ENCODE measurements at places on chromosomes 3 and 15.

- DNase-seq, result no peak
These were observed 52.7 kb upstream of the ATP13A3 start for GRCh38 chr3:194539498-194539897.

DNA sequence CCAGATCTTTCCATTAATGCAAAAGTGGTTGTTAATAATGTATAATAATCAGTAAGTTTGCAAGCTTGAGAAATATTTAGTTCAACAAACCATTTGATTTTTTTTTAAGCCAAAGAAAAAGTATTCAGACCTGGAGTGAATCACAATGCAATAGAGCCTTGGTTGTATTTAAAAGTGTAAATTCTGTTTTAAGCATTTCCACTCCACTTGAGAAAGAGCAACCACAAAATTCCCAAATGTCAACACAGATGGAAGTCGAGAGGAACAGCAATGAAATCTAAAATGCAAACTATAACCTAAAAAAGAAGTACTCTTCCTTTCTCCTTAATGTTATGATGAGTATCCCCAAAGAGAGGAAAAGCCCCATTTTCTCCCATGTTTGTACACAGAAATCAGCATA, 20.2 kb downstream of the GBE1 start:
- no peak for DNase-seq

GRCh38 chr3:76930712-76931111, 109.2 kb upstream of the ROBO2 start:
- DNase-seq, result no peak

DNA sequence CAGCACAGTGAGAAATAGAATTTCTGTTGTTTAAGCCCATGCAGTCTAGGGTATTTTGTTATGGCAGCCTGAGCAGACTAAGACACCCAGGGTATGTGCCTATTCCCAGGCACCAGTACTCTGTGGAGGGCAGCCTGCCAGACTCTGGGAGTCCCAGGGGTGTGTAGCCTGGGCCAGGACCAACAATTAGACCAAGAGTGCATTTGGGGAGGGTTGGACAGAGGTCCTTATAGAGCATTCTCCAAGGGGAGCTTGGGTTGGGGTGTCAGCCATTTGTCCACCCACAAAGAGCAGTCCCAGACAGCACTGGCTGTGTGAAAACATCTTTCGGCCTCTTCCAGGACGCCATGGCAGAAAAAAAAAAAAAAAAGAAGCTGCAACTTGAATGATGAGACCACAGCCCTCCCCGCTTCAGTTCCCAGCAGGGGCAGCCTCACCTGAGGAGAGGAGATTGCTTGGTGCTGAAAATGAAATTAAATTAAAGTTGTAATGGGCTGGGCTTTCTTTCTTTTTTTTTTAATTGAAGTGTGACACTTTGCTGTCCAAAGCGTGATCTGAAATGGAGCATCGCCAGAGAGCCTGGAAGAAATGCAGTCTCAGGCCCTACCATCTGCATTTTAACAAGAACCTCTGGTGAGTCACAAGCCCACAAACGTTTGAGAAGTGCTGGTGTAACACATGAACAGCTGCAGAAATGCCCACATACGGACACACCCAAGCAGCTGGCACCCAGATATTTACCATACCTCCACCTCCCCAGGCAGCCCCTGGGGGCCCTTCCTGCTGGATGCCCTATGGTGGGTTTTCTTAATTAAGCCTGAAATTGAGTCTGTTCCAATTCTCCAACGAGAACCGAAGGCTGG, 21.3 kb upstream of the CAV3 start:
- peak; percentile 17 for DNase-seq

DNA sequence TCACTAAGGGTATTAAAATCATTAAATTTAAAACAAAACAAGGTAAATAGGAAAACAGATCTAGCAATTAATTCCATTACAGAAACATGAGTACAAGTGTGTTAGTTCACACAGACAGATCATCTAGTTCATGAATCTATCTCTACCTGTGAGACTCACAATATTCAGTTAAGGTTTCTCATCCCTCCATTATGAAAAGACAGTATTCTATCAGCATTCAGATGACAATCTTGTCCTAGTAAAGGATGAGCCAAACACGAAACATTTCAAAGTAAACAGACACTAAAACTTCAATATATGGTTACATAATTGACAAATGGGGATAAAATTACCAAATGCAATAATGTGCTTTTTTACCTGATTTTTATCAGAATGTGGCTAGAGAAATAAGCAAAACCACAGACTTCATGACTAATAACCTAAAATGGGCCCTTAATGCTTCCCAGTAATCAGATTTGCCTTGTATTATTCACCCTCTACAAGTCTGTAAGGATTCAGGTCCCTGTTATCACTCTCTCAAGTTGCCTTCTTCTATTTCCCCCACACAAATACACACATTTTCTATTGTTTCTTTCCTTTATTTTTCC, 126.8 kb downstream of the DLG1 start:
- DNase-seq, result no peak

DNA sequence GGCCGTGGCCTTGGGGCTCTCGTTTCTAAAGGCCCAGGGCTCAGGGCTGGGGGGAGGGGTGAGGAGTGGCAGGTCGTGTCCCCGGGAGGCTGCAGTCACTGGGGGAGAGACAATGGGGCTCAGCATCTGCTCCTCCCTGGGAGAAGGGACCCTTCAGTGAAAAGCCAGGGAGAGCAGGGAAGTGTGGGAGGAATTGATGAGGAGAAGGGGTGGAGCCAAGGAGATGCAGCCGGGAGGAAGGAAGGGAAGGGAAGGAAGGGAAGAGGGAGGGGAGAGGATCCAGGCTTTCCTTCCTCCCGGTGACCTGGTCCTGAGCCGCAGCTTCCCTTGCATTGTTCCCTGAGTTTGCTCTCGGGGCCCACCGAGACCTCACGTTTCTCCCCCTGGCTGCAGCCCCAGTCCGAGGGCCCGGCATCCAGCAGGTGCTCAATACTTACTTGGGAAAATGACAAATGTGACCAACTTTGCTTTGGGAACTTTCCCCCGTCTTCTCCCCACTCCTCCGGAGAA, 1.4 kb upstream of the ZNF710 start:
- no peak for DNase-seq

GRCh38 chr3:131797776-131798175, 237.0 kb downstream of the CPNE4 start:
- DNase-seq, result no peak

- DNase-seq, result no peak
These were observed 284.6 kb upstream of the RARB start for GRCh38 chr3:25143356-25144025.

DNA sequence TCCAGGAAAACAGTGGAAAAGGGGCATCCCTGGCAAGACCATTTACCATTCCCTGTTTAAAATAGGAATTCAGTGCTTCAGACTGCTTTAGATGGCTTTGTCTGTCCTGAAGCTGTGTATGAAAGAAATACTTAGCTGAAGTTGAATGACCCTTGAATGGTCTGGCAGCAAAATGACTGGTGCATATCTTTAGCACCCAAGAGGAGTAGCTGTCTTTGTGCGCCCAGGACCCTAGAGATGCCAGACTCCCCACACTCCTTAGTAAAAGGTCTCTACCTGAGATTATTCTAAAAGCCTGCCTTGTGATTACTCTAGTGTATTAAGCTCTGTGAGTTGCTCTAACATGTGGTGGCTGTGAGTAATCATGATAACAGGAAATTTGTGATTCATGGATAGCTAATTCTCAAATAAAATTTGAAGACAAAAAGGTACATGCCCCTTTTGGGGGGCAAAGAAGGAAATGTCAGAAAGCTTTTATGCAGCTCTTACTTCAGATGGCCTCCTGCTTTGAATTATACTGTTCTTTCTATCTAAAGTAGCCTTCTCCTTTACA, 3.2 kb downstream of the MAPKBP1 start:
- DNase-seq, result no peak

DNA sequence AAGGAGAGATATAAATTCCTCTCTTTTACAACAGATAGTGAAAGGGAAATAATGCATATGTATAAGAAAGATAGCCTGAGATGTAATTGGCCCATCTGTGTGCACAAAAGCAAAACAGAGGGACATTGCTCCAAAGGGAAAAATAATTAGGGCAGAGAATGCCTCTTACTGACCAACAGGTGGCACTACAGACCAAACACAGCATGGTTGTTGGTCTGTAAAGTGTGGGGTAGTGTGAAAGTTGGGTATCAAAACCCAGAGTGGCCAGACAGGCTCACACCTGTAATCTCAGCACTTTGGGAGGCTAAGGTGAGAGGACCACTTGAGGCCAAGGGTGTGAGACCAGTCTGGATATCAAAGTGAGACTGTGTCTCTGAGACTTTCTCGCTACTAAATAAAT, 4.5 kb upstream of the TLNRD1 start:
- DNase-seq, result no peak

All from T1000 (cell line).